ENCODE measurements at places on chromosomes 1 and 21. TPM values are rescaled to one million over a fixed set of nuclear protein-coding genes. Genes with fewer than 3 reads are reported as not detected.

The TMCC2 gene
- 0.12 TPM for polyA plus RNA-seq

The FCRL3 gene
- 129 TPM for polyA plus RNA-seq

GRCh38 chr1:193706766-193707165 is 520.4 kb upstream of the B3GALT2 start:
- H3K27me3 ChIP-seq, result peaks cover 10% of the 10 kb centered on the region
- H3K4me1 ChIP-seq, result no peaks in the 10 kb centered on the region
- DNase-seq, result no peak
- H3K27ac ChIP-seq, result no peak overlapping the region

The SLAMF9 gene
- polyA plus RNA-seq, result not detected

The INSRR gene
- polyA plus RNA-seq, result not detected

DNA sequence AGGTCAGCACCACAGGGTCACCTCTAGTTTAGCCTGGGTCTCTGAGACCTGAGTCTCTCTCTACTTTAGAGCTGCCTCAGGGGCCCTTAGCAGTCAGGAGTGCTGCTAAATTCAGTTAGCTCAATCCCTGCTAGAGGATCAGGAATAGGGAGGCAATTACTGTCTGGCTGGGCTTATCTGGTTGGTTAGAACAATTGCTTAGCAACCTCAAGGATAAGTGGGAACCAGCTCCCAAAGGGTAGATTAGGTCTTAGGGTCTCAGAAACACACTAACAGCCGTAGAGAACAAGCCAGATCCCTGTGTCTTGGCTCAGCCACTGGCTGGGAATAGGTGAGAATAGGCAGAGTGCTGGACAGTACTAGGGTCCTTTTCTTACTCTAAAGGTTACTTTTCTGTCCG is 7.7 kb downstream of the PM20D1 start:
- H3K27me3 ChIP-seq, result no peaks in the 10 kb centered on the region
- no peak overlapping the region for H3K4me3 ChIP-seq
- H3K27ac ChIP-seq, result no peak overlapping the region
- H3K4me1 ChIP-seq, result no peaks in the 10 kb centered on the region
- peaks cover 8% of the 10 kb centered on the region for H3K36me3 ChIP-seq

- H3K36me3 ChIP-seq, result peaks cover 8% of the 10 kb centered on the region
- no peaks in the 10 kb centered on the region for H3K4me1 ChIP-seq
- no peak for DNase-seq
- H3K27ac ChIP-seq, result no peak overlapping the region
- H3K27me3 ChIP-seq, result peaks cover 36% of the 10 kb centered on the region
Measured at GRCh38 chr1:33866281-33866680, 2.4 kb downstream of the HMGB4 start.
